ENCODE measurements at places on chromosomes 5 and 9.

DNA sequence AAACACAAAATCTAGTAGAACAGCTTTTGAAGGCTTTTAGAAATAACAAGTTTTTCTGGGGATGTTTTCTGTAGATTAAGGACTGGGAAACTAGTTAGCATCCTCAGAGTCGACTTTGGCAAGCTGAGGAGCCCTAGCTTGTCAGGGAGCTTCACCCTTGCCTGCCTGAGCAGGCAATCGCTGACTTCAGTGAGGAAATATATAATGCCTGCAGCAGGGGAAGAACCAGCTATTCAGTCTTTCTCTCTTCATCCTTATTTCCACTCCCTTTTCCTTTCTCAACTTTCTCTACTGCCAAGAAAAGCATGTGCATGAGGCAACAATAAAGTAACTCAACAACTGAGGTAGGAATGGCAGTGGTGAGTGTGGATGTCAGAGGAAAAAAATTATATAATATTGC is 54.7 kb downstream of the PLK2 start:
- no peak for DNase-seq

DNA sequence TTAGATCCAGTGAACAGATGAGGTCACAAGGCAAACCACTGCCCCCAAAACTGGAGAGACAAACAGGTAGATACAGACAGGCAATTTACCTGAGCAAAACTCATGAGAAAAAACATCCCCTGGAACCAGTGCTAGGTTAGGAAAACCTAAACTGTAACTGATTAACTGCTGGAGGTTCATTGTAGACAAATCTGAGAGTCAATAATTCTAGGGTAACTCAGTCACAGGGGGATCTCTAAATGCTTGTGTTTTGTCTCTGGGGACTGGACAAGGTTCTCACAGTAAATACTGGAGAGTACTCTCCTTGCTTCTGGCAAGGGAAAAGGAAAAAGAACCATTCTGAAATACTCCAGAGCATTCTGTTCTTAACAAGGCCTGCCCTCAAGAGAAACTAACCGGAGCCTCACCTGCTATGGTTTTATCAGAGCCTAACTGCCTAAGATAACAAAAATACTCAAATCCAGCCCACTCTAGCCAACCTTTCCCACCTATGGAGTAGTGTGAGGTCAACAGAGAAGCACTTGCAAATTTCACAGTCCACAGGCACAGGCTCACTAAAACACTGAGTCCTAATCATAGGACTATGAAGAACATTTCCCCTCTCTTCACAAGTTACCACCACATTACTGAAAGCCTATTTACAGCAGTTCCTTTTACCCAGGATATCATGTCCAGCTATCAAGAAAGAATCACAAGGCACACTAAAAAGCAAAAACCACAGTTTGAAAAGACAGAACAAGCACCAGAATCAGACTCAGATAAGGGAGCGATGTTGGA is 139.9 kb upstream of the ACOT12 start:
- DNase-seq, result no peak

- DNase-seq, result no peak
Measured at GRCh38 chr5:143554187-143554717, 150.8 kb upstream of the NR3C1 start.

DNA sequence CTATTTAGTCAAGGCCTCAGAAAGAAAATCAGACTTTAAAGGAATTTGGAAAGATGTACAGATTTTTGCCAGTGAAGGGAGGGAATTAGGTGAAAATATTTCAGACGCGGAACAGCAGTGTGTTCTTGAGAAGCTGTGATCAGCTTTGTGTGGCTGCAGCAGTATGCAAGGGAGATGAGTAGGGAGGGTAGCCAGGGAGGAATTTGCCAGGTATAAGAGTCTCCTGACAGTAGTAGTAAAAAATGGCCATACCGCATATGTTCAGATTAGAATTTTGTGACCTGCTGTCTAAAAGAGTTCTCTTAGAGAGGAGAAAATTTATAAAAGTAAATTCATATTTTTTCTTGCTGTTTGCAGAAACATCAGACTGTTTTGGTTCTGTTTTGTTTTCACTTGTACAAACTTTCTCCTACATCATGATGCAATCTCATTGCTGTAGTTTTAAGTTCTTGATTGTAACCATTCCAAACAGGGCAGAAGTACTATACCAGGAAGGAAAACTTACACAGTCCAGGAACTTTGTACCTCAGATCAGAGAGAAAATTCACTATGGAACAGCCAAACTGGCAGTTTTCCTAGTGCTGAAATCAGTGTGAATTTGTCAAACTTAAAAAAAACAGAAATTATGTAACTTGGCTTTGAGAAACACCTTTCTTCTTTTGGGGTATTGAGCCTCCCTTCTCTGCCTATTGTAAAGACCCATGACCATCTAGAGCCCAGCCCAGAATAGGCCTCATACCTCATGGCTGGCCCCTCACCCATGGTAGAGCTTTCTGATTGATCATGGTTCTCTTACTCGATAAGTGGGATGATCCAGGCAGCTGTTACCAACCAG is 78.4 kb upstream of the NR3C1 start:
- no peak for DNase-seq

DNA sequence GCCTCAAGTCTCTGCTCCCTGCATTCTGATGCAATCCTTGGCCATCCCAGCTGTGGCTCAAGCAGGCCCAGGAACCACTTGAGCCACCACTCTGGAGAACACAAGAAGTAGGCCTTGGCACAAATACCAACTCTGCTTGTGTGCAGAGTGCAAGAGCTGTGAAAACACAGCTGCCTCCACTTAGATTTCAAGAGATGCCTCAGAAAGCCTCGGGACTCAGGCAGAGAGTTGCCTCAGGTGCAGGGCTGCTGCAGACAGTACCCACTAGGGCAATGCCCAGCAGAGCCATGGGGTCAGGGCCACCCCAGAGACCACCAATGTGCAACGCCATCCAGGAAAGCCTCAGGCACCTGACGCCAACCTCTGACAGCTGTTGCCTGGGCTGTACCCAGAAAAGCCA is 82.4 kb downstream of the FREM1 start:
- DNase-seq, result no peak

DNA sequence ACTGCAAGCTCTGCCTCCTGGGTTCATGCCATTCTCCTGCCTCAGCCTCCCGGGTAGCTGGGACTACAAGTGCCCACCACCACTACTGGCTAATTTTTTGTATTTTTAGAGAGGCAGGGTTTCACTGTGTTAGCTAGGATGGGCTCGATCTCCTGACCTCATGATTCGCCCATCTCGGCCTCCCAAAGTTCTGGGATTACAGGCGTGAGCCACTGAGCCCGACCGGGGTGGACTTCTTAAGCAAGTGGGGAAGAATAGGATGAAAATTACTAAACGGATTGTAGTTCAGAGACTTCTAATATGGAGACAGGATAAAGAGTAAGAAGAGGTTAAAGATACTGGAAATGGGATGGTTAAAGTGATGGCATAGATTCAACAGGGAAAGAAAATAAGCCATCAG is 132.3 kb upstream of the IRX2 start:
- DNase-seq, result no peak
